ENCODE measurements at places on chromosomes 13 and 19.
A peak's percentile ranks its signal among the peaks of the same experiment; 100 is the strongest.

- DNase-seq, result peak; percentile 39
These were observed 1.6 kb downstream of the P2RY11 start for GRCh38 chr19:10112895-10113591.

DNA sequence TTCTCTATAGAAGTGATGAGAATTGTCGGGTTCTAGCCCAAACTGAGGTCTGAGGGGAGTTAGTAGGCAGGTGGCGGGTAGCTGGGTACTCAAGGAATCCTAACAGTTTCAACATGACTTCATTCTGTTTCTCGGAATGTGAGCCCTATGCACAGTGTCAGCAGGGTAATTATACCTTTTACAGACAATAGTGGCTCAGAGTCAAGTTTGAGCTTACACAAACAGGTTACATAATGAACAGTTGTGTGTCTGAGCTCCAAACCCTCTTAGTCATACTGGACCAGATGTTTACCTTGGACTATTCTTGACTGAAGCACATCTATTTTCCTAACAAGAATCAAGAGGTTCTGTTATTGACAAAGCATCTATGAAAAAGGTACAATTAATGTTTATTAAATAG lies 1066.7 kb upstream of the PCDH20 start:
- peak; percentile 3 for DNase-seq

GRCh38 chr13:97999653-98000052 lies 46.2 kb downstream of the IPO5 start:
- no peak for DNase-seq

DNA sequence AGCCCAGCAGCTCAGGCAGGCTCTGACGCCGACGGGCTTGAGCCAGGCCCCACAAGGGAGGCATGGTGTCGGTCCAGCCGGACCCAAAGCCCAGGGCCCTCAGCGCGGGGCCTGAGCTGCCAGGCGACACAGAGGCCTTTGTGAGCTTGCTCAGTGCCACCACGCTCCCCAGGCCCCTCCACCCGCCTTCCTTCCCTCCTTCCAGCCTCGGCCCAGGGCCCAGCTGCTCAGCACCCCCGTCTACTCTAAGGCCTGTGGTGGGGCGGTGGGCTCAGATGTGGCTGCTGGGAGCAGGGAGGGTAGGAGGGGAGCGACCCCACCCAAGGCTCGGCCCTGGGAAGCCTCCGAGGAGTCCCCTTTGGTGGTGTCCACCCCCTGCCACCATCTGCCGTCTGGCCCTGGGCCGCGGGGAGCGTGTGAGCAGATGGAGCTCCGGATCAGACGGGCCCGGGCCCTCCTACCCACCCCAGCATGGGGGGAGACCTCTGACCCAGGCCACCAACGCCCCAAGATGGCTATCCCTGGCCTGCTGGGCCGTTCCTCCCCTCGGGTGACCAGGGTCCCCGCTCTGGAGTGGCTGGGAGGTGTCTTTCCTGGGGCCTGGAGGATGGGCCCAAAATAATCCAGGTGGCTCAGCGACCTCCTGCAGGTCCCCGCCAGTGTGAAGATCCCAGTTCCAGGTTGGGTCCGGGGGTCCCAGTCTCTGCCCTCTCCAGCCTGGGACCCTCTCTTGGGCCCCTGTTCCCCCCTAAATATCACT lies 7.8 kb downstream of the ZBTB7A start:
- DNase-seq, result no peak

GRCh38 chr13:112997188-112998130 lies 28.4 kb downstream of the MCF2L start:
- DNase-seq, result no peak

- peak; percentile 83 for DNase-seq
These were observed 59.4 kb upstream of the TSHZ3 start for GRCh38 chr19:31408460-31409124.

DNA sequence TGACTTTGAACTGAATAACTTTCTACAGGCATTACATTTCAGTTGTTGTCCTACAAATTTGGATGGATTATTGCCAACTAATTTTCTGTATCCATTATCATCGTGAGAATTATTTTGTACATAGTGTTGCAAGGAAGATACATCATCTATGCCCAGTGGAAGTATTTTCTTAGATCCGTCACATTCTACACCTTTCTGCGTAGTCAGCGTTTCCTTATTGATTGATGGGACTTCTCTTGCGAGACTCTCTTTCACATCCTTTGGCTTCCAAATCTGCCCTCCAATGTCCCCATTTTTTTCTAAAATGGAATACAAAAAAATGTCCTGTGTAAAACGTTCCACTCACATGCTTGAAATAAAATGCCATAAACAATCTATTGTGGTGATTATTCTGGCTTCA lies 9.2 kb downstream of the ZIM3 start:
- DNase-seq, result no peak

DNA sequence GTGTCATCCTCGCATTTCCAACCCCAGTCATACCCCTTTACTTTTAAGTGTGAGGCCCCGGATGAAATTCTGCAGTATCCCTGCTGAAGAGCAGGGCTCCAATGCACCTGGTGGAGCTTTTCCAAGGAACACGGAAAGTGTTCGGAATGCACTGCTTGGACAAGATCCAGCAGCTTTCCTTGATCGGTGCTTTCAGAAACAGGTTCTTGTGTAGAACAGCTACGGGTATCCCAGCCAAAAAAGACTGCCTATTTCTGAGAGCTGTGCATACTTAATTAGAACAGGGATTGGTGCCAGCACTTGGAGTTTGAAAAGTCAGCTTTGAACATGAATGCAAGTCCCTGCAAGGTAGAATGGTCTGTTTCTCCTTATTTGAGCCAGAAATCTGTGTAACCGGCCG lies 87.2 kb upstream of the C1QTNF9B start:
- no peak for DNase-seq

DNA sequence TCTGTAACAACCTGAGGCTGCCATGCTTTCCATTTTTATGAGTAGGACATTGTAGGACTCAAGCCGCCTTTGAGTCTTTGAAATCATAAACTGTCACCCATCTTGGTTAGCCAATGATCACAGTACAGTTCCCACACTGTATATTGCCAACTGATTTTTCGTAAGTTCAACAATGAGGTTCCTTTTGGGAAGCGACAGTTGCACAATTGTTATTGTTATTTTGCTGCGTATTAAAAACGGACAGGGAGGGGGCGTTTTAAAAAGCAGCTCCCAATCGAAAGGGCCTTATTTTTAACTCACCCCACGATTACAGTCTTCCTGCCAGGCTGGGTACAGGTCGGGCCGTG lies 601 bp downstream of the SLC46A3 start:
- peak; percentile 46 for DNase-seq

DNA sequence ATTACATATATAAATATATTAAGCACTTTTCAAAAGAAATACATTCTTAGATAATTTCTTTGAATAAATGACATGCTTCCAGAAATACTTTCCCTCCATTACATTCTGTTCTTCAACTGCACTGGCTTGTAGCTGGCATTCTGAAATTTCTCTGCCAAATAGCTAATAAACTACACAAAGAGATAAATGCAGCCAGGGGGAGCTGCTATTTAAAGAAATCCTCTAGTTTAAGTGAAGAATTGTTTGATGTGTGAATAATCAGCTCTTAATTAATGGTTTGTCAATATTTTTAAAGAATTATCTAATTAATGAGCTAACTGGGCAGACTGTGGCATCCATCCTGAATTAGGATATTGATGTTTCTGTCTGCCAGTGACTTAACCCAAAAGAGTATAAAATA lies 30.7 kb downstream of the SLC7A1 start:
- DNase-seq, result no peak

DNA sequence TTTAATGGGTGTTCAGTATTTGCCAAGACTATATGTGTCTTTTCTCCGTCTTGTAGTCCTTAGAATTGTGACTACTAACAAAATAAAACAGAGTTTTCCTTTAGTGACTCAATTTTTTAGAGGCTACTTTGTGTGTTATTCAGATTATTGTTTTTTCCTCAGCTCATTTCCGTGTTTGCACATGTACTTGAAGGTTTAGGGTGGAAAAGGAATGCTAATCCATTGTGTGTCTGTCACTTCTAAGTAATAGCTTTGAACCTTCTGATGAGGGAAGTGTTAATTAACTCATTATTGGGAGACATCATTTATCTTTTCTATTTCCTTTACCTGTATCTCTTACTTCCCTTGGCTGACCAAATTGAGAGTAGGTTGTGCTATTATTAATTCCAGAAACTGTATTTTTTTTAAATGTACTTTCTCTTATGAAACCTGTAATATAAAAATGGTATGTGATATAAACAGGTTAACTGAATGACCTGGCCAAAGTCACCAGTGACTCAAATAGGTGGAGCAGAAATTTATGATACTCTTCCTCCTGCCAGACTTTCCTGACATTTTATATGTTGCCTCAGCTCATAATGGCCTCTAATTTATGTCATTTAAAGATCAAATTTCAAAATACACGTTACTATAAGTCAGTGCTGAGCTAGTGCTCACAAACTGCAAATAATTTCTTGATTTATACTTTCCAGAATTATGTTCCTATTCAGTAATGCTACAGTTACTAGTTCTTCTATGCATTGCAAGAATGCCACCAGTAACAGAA lies 88.8 kb downstream of the LMO7 start:
- no peak for DNase-seq

DNA sequence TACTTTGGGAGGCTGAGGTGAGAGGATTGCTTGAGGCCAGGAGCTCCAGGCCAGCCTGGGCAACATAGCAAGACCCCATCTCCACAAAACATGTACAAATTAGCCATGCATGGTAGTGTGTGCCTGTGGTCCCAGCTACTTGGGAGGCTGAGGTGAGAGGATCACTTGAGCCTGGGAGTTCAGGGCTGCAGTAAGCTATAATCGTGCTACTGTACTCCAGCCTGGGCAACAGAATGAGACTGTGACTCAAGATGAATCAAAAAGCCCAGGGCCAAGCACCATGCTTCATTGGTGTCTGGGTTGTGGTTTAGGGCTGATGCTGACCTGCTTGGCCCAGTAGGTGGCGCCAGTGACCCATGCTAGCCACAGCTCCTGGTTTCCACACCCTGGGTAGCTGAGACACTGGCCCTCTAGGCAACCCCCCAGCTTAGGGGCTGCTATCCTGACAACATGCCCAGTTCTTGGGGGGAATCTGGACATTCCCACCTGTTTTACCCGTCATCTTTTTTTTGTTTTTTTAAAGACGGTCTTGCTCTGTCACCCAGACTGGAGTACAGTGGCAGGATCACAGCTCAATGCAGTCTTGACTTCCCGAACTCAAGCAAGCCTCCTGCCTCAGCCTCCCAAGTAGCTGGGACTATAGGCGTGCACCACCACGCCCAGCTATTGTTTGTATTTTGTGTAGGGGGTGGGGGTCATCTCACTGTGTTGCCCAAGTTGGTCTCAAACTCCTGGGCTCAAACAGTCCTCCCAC lies 5.5 kb downstream of the CCDC124 start:
- peak; percentile 85 for DNase-seq

GRCh38 chr19:17202249-17202648 lies 12.9 kb upstream of the USE1 start:
- DNase-seq, result no peak

- DNase-seq, result peak; percentile 91
These were observed 88.4 kb upstream of the IRS2 start for GRCh38 chr13:109874484-109875454.

GRCh38 chr19:8370176-8371010 lies 6.4 kb downstream of the ANGPTL4 start:
- no peak for DNase-seq

GRCh38 chr13:58495668-58496067 lies 864.1 kb downstream of the PCDH17 start:
- DNase-seq, result no peak

- no peak for DNase-seq
These were observed 72.2 kb downstream of the KCTD15 start for GRCh38 chr19:33868788-33869412.

All from iris pigment epithelial cell (primary cell).